ENCODE measurements at places on chromosomes 4 and X.

GRCh38 chrX:109684136-109684535 lies 48.9 kb downstream of the ACSL4 start:
- DNase-seq: no peak

DNA sequence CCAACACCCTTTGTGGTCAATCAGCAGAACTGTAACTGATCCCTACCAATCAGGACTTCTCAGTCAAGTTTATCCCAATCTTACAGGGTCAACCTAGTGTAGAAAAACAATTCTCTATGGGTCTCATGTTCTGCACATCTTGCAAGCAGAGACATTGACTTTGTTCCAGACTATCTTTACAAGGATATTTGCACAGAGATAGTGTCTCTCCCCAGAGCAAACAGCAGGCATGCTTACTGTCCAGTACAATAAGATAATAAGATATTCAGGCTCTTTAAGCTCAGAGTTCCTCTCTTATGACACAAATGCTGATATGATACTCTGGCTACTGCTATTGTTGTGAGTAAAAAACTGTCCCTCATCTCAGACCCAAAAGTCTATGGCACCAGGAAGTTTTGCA lies 53.2 kb downstream of the ACSL4 start:
- DNase-seq: no peak

DNA sequence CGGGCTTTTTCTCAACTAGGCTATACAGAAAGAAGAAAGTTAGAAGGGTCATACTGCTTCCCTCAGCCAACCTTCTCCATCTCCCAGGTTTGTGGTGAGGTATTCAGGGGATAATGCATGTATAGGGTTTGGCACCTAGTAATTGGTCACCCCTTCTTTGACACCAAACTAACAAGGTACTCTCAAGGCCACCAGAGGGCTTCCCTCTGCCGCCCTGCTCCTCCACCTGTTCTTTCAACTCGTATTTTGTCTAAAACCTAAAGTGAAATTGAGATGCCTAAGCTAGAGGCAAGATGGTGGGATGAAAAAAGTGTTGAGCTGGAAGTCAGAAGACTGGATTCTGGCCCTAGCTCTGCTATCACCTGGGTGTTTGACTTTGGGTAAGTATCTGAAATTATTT lies 22.0 kb downstream of the CT47C1 start:
- DNase-seq: no peak

DNA sequence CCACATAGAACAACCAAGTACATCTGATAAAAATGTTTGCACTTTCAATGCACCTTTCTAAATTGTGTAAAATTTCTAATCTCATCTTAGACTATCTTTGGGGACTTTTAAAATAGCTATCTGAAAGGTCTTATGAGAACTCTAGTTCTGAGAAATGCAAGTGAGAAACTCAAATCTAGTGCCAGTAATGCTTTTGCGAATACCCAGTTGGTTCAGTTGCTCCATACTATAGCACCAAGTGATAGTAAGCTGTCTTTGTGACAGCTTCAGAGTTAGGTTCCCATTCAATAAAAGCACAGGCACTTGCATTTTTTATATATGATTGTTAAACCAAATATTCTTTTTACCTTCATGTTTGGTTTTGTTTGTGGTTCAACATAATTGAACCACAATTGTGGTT lies 4.5 kb upstream of the ITM2A start:
- no peak for DNase-seq

GRCh38 chrX:5307416-5307815 lies 921.3 kb downstream of the NLGN4X start:
- DNase-seq: no peak

GRCh38 chr4:76600447-76600846 lies 165.4 kb downstream of the SHROOM3 start:
- no peak for DNase-seq

DNA sequence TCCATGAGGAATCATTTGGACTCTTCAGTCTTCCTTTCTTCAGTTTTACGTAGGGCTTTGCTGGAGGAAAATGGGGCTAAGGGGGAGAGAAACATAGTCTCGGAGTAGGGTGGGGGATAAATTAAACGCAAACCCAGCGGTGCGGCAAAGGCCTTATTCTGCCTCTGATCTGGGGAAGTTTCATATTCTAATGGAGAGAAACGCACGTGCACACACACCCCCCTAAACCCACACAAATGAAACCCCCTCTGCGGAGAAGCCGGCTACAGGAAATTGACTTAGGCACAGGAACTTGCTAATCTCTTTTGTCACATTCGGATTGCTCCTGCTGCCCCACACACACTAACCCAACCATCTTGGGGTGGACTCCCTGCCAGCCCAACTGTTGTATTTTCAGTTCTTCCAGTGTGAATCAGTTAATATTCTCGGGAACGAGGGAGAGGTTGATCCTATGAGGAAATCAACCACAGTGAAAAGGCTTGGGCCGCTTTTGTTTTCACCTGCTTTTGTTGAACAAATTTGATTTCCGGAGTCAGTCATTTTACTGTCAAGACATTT lies at the start of gene RHOH:
TSS of gene RHOH (plus strand) at position 308 of the 558 bp plus-strand sequence. CDS start 46,356 bp downstream, outside the sequence.
- peak; percentile 44 for DNase-seq

GRCh38 chr4:23660865-23661264 lies 229.0 kb downstream of the PPARGC1A start:
- no peak for DNase-seq

DNA sequence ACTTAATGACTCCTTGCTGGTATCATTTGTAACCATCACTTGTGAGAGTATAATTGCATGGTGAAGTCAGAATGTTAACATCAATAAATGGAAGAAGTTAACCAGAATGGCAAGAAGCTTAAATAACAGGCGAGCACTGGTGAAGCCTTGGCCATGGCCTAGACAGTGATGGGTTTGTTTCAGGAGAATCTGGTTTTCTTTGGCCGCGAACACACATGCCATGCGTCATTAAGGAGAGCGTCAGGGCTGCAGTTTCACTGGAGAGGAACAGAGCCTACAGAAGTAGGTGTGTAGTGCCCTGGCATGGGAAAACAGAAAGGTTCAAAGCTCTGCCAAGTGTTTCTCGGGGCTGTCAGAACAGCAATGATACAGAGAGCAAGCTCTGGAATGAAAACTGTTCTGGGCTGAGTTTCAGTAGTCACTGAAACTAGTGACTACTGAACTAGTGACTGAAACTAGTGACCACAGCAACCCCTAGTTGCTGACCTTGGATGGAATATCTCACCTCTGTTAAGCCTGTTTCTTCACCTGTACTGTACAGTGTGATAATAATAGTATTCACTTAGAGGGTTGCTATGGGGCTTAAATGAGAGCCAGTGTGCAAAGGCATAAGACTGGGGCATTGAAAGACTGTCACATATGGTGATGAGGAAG lies 93.8 kb downstream of the C4orf51 start:
- DNase-seq: no peak

- no peak for DNase-seq
Observed at GRCh38 chr4:19293781-19294180, 957.9 kb upstream of the SLIT2 start.

DNA sequence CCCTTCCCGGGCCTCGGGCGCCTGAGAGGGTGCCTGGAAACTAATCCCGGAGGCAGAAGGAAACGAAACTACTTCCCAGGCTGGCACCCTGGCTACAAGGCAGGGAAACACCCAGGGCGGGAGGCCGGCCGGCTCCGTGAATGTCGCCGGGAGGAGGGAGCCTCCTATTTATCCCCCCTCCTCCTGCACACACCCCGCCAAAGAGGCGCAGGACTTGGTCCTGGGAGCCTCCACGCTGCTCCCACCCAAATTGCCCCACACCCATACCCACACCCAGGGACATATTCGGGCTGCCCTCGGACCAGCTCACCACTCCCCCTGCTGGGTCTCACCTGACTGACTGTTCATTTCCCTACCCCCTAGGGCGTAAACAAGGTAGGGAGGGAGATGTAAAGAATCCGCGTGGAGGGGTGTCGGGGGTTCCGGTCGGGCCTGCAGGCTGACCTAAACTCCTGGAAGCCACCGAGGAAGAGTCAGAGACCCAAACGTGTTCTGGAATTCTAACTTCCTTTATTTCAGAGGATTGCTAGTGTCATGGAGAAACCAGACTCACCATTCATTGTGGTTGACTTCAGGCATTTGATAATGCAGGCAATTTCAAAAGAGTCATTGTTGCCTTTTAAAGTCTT lies at the start of gene BTC:
TSS of gene BTC (minus strand) at position 142 of the 629 bp plus-strand sequence. CDS start 198 bp downstream, outside the sequence.
- no peak for DNase-seq

DNA sequence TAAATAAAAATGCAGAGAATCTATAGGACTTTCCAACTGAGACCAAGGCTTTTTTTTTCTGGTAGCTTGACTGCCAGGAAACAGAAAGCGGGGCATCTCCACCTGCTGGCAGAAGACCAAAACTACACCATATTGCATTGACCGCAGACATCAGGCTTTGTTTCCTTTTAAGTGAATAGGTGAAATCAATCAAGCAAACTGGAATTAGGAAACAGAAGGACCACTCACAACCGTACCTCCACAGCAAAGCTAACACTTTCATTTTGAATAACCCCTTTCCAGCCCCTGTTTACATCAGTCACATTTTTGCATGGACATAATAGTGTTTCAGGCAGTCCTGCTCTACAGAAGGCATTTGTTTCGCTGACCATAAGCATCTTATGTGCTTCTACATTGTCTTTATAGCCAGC lies 218.2 kb downstream of the IDS start:
- peak; percentile 2 for DNase-seq

DNA sequence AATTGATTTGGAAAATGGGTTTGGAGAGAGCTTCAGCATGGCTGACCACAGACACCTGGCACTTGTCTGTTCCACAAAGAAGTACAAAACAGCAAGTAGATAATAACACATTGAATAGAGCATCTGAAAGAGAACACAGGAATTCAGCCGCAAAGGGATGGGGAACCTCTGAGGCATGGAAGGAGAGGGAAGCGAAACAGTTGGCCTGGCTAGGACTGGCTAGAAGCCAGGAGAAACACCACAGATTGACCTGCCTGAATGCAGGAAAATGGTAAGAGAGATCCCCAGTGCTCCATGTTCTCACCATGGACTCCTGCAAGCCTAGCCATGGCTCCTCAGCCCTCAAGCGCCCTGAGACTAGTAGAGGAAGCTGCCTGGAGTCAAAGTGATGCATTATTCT lies 169.7 kb upstream of the SH3RF1 start:
- DNase-seq: no peak

- DNase-seq: no peak
Observed at GRCh38 chr4:100362366-100362765, 155.5 kb downstream of the EMCN start.

DNA sequence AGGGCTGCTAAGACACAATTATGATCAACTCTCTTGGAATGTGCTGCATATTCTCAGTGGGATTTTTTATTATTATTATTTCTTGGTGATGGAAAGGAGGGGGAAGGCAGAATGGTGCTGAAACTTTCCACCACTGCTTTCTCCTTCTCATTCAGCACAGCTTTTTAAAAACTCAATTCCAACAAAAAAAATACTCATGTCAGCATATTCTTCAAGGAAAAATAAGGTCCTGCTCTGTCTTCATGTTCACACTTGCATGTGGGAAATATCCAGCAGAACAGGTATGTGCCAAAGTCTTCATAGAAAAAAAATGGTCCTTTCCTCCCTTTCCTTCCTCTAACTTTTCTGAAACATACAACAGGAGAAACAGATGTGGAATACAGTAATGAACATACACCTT lies 144.0 kb upstream of the ADAMTS3 start:
- DNase-seq: no peak

- DNase-seq: no peak
Observed at GRCh38 chr4:108037884-108038283, 48.2 kb downstream of the HADH start.

GRCh38 chr4:1367936-1368289 lies 20.9 kb downstream of the UVSSA start:
- DNase-seq: no peak

DNA sequence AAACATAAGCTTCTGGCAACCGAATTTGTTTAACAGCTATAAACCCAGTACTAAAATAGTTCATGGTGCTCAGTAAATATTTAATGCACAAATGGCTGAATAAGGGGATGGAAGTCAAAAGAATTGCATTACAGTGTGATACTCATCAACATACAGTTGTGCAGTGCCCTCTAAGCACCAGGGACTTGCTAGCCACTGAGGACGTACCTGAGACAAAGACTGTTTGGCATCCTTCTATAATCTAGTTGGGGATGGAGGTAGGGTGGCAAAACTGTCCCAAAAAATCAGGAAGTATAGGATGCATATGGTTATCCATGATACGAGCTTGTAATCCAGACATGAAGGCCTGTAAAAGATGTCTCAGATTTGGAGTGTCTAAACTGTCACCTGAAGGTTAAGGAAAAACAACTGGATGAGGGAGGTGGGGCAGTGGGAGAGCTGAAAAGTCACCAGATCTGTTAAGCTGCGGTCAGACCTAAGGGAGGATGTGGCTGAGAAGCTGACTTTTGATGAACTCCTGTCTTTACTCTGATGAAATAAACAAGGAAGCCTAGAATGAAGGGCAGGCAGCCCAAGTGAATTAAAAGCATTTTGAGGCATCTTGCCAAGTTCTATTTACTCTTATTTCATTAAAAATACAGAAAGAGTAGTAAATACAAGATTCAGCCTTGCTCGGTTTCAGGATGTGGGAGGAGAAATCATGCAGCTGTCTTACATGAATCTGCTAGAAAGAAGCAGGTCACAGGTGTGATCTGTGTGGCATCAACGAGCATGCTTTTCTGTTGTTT lies 12.0 kb upstream of the CD38 start:
- DNase-seq: no peak

DNA sequence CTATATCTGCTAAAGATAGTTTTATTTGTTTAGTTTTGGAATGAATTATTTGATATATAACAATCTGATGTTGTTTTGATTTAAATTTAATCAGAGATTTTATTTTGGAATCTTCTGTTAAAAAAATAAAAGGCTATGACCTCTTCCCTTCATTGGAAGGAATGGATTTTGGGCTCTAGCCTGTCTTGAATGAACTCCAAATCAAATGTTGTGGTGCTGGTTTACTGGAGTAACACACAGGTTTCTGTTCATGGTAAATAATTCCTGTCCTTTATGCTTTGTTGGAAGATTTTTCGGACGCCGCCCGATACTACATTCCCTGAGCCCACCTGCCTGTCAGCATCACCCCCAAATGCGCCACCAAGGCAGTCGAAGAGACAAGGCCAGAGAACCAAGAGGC lies 291.1 kb downstream of the ARHGAP10 start:
- no peak for DNase-seq

GRCh38 chr4:52554612-52555355 lies 104.3 kb downstream of the USP46 start:
- DNase-seq: no peak

DNA sequence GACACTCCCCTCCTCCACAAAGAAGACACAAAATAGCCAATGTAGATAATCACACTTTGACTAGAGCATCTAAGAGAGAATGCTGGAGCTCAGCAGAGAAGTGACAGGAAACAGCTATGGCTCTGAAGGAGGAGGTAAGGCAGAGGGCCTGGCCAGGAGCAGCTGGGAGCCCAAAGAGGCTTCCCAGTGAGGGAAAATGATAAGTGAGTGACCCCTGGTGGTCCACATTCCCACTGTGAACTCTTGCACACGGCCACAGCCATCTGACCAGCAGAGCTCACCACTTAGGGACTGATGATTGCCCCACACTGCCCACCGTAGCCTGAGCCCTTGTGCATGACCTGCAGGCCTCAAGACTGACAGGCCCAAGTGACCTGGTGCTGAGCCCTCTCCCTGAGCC lies 162.7 kb upstream of the GALNTL6 start:
- no peak for DNase-seq

GRCh38 chr4:124060261-124060918 lies 652.1 kb downstream of the ANKRD50 start:
- DNase-seq: no peak

GRCh38 chrX:135974279-135974856 lies 580 bp upstream of the MMGT1 start:
- DNase-seq: peak; percentile 63
